ENCODE measurements at places on chromosomes 7 and 10.

DNA sequence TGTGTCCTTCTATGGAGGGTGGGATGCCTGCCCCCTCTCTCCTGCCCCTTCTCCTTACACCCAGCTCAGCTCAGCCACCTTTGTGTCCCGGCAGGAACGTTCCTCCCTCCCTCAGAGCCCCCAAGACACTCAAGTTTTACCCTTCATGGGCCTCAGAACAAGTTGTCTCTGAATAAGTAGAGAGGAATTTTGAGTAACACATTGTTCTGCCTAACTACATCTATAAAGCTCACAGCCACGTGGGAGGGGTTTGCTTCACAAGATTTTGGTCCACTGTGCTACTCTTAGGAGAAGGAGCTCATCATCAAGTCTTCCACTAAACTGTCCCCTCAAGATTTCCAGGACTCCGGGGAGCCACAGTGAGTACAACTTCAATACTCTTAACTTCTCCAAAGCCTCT lies 51.6 kb upstream of the ZNF32 start:
- no peak for DNase-seq

- DNase-seq: no peak
These were observed 73.4 kb downstream of the SHH start for GRCh38 chr7:155738652-155739537.

- DNase-seq: no peak
These were observed 549.5 kb downstream of the DNAJB6 start for GRCh38 chr7:157886266-157886665.

DNA sequence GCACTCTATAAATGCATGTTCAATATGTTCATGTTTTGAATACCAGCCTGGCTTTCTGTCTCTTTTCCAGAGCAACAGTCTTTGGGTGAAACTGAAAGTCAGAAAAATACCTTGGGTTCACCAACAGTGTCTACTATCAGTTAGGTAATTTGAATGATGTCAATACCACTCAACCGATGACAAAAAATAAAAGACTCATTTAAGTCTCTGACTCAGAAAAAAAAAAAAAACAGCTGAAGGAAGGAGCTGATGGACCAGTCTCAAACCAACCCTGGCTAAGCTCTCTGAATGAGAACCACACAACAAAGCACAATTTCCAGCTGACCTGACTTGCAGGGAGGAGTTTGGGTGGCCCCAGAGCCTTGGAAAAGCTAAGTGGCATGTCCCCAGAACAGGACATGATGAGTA lies 42.5 kb downstream of the ABLIM1 start:
- DNase-seq: no peak

GRCh38 chr7:27153526-27153925 lies 1.1 kb upstream of the HOXA3 start:
- DNase-seq: no peak

DNA sequence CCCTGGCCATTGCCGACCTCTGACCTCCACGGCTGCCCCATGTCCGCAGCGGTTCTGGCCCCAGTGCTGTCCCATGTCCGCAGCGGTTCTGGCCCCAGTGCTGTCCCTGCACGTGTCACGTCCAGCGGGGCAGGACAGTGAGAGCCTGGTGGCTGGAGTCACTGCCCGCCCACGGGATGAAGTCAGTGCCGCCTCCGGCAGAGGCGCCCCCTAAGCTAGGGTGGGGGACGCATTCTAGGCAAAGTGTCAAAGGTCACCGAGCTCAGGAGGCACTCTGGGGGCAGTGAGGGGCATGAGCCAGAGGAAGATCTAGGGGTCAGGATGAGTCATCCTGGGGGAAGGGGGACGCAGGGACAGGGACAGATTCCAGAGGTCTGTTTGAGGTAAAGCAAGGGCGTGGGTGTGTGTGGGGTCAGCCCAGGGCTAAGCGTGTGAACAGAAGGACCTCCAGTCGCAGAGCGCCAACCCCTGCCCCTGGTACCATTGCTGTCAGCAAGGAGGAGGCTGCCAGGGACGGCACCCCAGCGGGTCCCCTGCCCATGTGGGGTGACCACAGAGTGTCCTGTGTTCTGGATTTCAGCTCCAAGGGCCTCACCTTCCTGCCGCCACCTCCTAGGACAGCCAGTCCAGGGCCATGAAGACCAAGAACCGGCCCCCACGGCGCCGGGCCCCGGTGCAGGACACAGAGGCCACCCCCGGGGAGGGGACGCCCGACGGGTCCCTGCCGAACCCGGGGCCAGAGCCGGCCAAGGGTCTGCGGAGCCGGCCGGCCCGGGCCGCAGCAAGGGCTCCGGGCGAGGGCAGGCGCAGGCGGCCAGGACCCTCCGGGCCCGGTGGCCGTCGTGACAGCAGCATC lies 665 bp downstream of the BHLHA15 start:
- no peak for DNase-seq

DNA sequence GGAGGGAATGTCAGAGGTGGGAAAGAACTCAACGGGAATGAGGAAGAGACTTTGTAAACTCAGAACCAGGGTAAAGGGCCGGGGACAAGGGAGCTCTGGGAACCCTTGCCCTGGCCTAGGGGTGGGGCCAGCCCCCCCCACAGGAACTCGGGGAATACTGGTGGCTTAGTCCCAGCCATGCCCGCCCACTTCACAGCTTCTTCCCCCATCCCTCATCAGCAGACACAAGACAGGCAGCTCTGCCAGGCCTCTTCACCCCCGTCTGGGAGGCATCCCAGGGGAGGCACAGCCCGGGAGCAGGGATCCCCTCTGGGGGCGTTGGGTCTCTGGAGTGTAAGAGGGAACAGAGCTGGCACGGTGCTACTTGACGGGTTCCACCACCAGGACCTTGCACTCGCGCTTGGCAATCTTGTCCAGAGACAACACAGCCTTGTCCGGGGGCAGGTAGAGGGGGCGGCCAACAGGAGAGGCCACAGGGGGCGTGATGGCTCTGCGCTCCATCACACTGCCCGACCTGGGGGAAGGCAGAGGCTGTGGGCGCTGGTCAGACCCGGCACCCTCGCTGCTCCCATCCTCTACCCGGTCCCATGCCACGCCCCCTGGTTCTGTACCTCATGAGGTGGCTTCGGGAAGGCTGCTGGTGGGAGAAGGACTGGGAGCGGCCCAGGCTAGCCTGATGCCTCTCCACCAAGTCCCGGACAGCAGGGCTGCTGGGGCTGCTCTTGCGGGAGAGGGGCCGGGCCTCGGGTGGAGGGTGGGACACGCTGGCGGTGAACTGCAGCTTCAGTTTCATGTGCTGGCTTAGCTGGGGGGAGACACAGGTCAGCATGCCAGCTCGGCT lies 3.7 kb downstream of the TRAPPC14 start:
- no peak for DNase-seq

DNA sequence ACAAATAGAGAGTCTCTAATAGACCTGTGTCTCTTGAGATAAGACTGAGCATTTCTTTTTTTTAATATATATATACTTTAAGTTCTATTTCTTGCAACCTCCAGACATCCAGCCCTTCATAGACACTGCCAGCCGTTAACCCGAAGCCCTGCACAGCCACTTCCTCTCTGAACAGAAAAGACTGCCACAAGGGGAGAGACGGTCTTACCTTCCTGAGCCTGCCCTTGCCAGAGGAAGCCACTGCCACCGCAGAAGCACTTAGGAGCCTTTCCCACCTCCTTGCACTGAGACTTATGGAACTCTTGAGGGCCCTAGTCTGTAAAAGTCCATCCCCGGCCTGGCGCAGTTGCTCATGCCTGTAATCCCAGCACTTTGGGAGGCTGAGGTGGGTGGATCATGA lies 31.8 kb upstream of the PRSS1 start:
- DNase-seq: no peak

GRCh38 chr7:65946904-65947303 lies 35.1 kb downstream of the GUSB start:
- DNase-seq: no peak

DNA sequence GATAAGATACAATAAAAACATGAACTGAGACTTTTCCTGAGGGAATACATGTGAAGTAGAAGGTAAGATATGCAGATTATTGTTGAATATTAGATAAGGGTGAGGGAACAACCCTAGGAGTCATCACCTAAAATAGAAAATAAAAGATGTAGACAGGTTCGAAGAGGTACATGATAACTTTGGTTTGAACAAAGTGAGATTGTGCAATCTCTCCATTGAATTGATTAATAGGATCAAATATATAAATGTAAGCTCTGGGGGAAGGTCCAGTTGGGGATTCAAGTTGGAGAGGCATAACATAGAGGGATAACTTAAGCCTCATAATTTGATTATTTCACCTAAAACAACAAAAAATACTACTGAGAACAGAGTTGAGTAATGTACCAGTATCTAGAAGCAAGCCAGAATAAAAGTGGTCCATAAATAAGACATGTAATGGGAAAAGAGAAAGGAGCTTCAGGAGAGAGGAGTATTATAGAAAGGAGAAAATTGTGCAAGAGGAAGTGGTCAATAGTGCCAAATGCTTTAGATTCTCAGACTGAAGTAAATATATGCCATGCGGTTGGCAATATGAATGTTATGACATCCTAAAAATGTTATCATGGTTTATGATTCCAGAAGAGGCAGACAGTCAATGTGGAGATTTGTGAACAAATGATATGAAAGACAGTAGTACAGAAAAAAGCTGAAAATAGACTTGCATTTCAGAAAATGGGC lies 282.3 kb upstream of the CHRM2 start:
- no peak for DNase-seq

DNA sequence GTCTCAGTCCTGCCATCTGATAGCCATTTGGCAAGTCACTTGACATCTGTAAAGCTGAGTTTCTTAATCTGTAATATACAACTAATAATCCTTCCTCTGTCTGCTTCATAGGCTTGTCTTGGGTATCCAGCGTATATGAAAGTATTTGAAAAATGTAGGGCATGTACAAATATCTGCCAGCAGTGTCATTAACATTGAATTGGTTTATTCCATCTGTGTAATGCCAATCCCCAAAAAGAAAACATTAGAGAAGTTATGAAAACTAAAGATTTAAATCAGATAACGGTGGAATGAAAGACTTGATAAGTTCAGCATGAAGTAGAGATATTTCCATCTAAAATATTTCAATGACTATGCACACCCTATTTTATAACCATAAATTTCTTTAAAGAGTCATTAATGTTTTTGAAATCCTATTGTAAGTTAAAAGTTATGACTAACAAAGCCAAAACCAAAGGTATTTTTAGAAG lies 9.8 kb upstream of the RTKN2 start:
- DNase-seq: no peak

DNA sequence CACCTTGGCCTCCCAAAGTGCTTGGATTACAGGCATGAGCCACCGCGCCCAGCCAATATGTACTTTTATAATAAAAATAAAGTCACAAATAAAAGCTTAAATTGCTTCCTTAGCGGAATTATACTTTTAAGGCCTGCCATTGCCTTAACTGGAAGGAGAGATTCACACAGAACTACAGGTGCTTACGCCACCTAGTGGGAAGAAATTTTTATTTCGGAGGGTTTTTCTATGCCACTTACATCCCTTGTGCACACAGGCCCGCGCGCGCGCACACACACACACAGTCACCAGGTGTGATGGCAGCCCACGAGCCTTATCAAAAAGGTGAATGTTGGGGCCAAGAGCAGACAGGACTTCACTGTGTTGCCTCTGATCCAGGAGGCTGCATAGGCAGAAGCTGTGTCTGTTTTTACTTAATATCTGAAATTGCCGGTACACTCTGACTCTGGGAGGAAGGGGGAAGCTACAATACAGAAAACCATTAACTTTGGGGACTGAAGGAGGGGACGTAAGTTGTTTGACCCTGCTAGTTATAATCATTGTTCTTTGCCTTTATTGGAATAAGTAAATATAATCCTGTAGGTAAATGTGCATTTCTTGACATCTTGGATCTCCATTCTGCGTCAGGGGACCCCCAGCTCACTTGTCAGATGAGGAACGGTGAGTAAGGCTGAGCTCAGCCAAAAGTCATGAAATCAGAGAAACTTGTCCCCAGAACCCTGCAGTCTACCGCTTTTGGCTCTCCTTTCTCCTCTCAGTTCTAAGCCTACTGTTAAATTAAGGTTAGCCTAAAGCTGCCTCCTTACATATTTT lies 87.1 kb downstream of the SLC16A9 start:
- DNase-seq: no peak

DNA sequence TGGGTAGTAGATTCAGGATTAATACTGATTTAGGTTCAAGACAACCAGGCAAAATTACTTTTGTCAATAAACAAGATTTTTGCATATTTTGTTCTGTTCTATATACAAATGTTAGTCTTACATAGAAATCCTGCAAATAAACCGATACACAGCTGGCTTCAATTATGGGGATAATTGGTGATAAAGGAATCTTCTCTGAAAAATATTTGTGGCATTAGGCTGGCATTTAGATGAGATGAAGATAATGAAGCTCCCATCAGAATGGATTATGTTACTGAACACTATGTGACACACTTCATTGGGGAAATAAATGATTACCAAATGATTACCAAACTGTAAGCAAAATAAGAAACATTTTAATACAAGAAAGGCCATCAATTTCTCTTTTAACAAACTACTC lies 65.8 kb downstream of the NT5C2 start:
- no peak for DNase-seq

DNA sequence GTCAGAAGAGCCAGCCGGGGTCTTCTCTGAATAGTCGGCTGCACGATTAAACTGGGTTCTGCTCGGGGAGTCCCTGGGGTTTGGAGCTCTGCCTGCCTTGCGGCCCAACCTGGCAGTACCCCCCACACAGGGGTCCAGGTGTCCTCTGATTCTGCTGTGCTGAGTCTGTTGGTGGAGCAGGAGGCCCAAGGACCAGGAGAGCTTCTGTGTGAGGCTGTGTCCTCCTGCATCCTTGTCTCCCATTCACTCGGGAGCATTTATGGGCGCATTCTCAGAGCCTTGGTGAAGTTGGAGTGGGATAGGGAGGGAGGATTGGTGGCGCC lies 14.2 kb downstream of the INPP5A start:
- no peak for DNase-seq

GRCh38 chr10:77837248-77837924 lies 89.2 kb downstream of the DLG5 start:
- no peak for DNase-seq

DNA sequence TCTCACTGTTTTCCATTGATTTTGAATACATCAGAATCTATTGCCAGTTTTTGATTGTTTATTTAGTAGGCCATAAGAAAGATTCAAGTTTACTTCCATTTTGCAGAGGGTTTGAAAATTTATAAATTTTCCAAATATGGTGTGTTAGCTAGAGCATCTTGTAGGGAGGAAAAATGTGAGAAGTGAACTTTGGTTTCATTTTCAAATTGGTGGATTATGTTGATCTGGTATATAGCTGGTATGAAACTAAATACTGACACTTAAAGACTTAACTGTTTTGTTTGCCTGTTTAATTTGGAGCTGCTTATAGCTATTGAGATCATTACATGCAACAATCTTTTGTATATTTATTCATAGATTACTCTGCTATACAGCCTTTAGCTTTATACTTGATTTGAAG lies 108.1 kb downstream of the ADAM22 start:
- DNase-seq: no peak
